ENCODE measurements at places on chromosomes 2 and 18.

GRCh38 chr2:82395531-82395930 is 2063.5 kb downstream of the SUCLG1 start:
- no peak for DNase-seq

- no peak for DNase-seq
These were observed 168.1 kb downstream of the NRXN1 start for GRCh38 chr2:50863856-50864255.

- no peak for DNase-seq
These were observed 193.0 kb downstream of the RAB3GAP1 start for GRCh38 chr2:135245071-135245470.

- DNase-seq: no peak
These were observed 99.7 kb upstream of the CTDP1 start for GRCh38 chr18:79579807-79580497.

- no peak for DNase-seq
These were observed 85.9 kb downstream of the CPS1 start for GRCh38 chr2:210642333-210642732.

GRCh38 chr18:48417985-48418384 is 8.8 kb upstream of the ZBTB7C start:
- DNase-seq: no peak

DNA sequence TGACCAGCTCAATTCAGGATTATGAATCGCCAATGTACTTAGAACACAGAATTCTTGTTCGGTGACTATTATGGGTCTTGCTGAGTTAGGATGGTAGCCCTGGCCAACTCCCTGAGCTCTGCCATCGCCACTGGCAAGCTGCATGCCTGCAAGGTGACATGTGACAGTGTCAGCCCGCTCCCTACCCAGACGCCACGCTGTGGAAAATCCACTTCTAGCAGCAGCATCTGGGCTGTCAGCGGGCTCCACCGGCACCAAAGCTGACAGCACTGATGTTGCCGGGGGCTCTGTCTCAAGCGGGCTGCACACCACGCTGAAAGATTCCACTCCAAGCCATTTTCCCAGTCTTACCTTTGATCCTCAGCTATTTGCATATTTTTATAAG is 100.7 kb downstream of the MYT1L start:
- DNase-seq: no peak

DNA sequence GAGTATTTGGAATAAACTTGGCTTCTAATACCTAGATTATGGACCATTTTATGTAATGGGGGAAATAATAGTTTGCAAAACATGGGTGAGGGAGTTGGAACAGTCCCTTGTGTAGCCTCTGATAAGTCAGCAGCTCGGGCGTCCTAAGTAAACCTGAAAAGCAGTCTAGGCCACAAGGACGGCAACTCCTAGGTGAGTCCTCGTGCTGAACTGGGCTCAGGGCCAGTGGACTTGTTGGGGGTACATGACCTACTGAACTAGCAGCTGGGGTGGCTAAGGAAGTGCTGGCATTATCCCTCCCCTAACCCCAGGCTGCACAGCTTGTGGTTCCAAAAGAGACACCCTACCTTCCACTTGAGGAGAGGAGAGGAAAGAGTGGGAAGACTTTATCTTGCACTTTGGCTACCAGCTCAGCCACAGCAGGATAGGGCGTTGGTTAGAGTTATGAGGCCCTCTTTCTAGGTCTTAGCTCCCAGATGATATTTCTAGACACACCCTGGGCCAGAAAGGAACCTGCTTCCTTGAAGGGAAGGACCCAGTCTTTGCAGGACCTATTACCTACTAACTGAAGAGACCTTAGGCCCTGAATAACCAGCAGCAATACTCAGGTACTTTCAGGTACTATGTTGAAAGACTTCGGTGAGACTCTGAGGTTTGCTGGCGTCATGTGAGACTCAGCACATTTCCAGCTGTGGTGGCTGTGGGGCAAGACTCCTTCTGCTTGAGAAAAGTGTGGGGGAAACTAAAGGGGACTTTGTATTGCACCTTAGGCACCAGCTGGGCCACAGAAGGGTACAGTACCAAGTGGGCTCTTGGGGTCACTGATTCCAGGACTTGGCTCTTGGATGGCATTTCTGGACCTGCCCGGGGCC is 71.0 kb downstream of the AQP4 start:
- no peak for DNase-seq

DNA sequence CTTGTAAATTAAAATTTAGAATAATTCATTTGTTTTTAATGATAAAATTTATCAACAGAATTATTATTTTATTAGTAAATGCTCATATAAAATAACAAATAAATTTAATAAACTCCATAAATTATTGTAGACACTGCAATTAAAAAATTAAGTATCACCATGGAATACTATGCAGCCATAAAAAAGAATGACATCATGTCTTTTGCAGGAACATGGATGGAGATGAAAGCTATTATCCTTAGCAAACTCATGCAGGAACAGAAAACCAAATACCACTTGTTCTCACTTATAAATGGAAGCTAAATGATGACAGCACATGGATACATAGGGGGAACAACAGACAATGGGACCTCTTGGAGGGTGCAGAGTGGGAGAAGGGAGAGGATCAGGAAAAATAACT is 29.7 kb upstream of the DSG3 start:
- no peak for DNase-seq
